ENCODE measurements at places on chromosomes 5 and 9.

GRCh38 chr5:2542026-2542425, 209.5 kb downstream of the IRX2 start:
- no peaks in the 10 kb centered on the region for H3K36me3 ChIP-seq
- no peak for DNase-seq
- H3K27me3 ChIP-seq: no peaks in the 10 kb centered on the region
- H3K4me3 ChIP-seq: no peak overlapping the region
- no peak overlapping the region for H3K27ac ChIP-seq

- no peak for DNase-seq
- H3K36me3 ChIP-seq: peaks cover 4% of the 10 kb centered on the region
- H3K27ac ChIP-seq: no peak overlapping the region
- no peak overlapping the region for H3K4me3 ChIP-seq
- H3K27me3 ChIP-seq: peaks cover 44% of the 10 kb centered on the region
- H3K4me1 ChIP-seq: peaks cover under 1% of the 10 kb centered on the region
Measured at GRCh38 chr9:96626912-96627311, 7.3 kb upstream of the CDC14B start.

- H3K4me1 ChIP-seq: no peaks in the 10 kb centered on the region
- H3K4me3 ChIP-seq: no peak overlapping the region
- no peak for DNase-seq
- no peaks in the 10 kb centered on the region for H3K36me3 ChIP-seq
- H3K27ac ChIP-seq: no peak overlapping the region
Measured at GRCh38 chr5:32482193-32482592, 37.7 kb upstream of the ZFR start.

DNA sequence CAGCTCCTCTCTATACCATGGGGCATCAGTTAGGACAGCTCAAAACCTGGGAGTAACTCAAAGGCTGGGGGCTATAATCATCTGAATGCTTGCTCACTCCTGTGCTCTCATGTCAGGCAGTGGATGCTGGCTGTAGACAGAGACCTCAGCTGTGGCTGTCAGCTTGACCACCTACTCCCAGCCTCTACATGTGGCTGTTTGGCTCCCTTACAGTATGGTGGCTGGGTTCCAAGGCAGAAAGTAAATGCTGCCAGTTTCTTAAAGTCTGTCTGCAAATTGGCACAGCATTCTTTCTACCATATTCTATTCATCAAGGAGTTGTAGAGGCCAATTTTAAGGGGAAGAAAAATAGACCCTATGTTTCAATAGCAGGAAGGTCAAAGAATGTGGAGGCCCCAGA, 66.9 kb downstream of the TMC1 start:
- no peaks in the 10 kb centered on the region for H3K27me3 ChIP-seq
- DNase-seq: no peak
- H3K36me3 ChIP-seq: no peaks in the 10 kb centered on the region
- no peak overlapping the region for H3K27ac ChIP-seq
- H3K4me3 ChIP-seq: no peak overlapping the region

- no peaks in the 10 kb centered on the region for H3K36me3 ChIP-seq
- no peaks in the 10 kb centered on the region for H3K4me1 ChIP-seq
- no peak for DNase-seq
- H3K27ac ChIP-seq: no peak overlapping the region
- H3K4me3 ChIP-seq: no peak overlapping the region
- no peaks in the 10 kb centered on the region for H3K27me3 ChIP-seq
Measured at GRCh38 chr5:124200381-124200780, 546.1 kb downstream of the ZNF608 start.

DNA sequence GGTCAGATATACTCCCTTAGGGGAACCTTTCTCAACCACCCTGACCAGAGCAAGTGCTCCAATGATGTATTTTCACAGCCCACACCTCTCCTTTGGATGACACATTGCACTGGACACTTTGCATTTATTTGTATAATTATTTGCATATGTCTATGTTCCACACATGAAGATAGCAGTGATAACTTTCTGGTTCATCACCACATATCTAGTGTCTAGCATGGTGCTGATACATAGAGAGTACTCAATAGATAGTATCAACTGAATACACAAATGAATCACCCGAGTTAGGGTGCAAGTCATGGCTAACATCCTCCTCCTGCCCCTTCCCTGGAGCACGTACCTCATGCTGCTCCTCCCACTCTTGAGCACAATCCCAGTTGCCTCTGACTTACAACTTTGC, 617.6 kb downstream of the EBF1 start:
- DNase-seq: no peak
- no peak overlapping the region for H3K4me3 ChIP-seq
- H3K4me1 ChIP-seq: no peaks in the 10 kb centered on the region
- H3K36me3 ChIP-seq: peaks cover 3% of the 10 kb centered on the region

GRCh38 chr9:134346151-134346550, 19.9 kb downstream of the RXRA start:
- H3K4me3 ChIP-seq: no peak overlapping the region
- no peak overlapping the region for H3K27ac ChIP-seq
- H3K27me3 ChIP-seq: no peaks in the 10 kb centered on the region

DNA sequence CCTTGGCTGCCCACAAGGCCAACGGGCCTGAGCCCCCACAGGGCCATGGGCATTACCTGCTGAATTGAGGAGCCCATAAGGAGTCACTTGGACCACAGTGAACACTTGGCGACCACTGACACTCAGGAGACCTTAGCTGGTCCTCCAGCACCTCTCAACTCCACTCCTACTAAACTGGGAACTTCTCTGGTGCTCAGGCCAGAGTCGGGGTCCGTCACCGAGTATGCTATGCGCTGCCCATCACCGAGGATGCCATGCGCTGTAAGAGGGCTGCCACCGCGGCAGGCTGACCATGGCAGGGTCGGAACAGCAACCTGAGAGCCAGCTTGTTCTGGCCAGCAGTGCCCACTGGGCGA, 600 bp upstream of the SQSTM1 start:
- no peak for DNase-seq
- peak overlapping the region; percentile 96 for H3K27ac ChIP-seq
- peaks cover 3% of the 10 kb centered on the region for H3K36me3 ChIP-seq

DNA sequence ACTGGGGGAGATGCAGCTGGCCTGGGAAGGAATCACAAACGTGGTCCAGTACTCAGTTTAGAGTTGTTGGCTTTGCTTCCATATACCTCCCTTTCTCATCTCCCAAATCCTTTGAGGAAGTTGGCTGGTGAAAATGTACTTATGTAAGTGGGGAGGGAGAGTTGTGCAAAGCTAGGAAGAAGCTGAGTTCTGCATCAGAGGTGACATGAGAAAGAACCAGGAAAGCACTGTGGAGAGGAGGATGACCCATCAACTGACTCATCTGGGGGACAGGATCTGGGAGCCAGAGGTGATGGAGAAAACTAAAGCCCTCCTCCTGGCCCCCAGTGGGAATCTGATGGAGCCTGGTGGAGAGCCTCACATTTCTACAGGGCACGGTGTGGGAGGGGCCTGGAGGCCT, 16.2 kb downstream of the KCNMB1 start:
- H3K27ac ChIP-seq: no peak overlapping the region
- H3K4me3 ChIP-seq: no peak overlapping the region
- H3K4me1 ChIP-seq: no peaks in the 10 kb centered on the region
- H3K36me3 ChIP-seq: no peaks in the 10 kb centered on the region
- no peak for DNase-seq
- peaks cover 17% of the 10 kb centered on the region for H3K27me3 ChIP-seq

- no peaks in the 10 kb centered on the region for H3K27me3 ChIP-seq
- H3K4me3 ChIP-seq: no peak overlapping the region
- no peak for DNase-seq
- peaks cover 14% of the 10 kb centered on the region for H3K36me3 ChIP-seq
- H3K27ac ChIP-seq: peak overlapping the region; percentile 97
Measured at GRCh38 chr5:68277431-68277830, 61.9 kb downstream of the PIK3R1 start.

GRCh38 chr9:72453797-72454196, 67.6 kb upstream of the TMC1 start:
- no peak for DNase-seq
- H3K36me3 ChIP-seq: no peaks in the 10 kb centered on the region
- no peak overlapping the region for H3K4me3 ChIP-seq

DNA sequence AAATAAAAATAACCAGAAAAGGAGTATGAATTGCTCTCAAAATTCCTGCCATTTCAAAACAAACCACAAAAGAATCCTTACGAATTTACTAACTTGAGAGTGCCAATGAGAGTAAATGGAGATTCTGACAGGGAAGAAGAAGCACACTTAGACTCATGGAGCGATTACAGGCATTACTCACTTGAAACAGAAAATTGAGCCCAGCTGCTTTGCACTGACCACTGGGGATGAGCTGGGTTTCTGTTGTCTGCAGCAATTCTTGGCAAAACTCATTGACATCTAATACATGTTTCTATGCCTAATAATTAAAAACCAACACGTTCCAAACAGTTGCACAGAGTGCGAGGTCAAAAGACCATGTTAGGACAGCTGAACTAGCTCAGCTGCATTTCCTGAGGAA, 731.6 kb downstream of the DNAH5 start:
- no peaks in the 10 kb centered on the region for H3K27me3 ChIP-seq
- no peaks in the 10 kb centered on the region for H3K4me1 ChIP-seq
- no peak for DNase-seq
- no peak overlapping the region for H3K27ac ChIP-seq

DNA sequence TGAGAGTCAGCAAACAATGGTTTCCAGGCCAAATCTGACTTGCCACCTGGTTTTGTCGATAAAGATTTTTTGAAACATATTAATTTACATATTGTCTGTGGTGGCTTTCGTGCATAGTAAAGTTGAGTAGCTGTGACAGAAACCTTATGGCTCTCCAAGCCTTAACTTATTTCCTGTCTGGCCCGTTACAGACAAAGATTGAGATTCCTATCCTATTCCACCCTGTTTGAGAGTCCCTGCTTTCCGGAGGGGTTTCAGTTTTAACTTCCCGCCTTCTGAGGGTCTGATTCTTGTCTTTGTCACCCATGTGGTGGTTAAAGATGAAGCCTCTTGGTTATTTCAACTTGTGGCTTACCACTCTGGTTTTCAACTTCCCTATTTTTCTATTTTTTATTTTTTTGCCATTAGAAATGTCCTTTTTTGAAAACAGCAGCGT, 11.4 kb downstream of the OTULIN start:
- peaks cover 62% of the 10 kb centered on the region for H3K4me1 ChIP-seq
- peak overlapping the region; percentile 76 for H3K4me3 ChIP-seq
- peaks cover 5% of the 10 kb centered on the region for H3K36me3 ChIP-seq
- H3K27me3 ChIP-seq: no peaks in the 10 kb centered on the region

All from T-helper 17 cell (primary cell).